ENCODE measurements at places on chromosomes 6 and 20.

DNA sequence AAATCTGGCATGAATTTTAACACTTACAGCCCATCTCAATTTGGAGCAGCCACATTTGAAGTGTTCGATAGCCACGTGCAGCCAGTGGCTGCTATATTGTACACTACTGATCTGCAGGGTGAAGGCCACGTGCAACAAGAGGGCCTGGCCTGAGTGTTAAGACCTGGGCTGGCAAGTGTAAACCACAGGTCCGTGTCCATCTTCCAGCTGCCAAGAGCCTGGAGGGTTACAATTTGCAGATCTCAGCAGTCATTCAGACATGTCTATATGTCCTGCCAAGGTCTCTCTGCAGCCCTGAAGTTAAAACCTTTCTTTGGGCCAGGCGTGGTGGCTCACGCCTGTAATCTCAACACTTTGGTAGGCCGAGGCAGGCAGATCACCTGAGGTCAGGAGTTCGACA lies 14.1 kb downstream of the SGK2 start:
- no peak for DNase-seq

GRCh38 chr20:3681931-3682781 lies at the start of gene ADAM33:
Gene ADAM33 (minus strand): TSS chr20:3682010. CDS start chr20:3682004, 6 bp downstream.
- no peak for DNase-seq

GRCh38 chr6:120826253-120826652 lies 508.0 kb downstream of the TBC1D32 start:
- no peak for DNase-seq

DNA sequence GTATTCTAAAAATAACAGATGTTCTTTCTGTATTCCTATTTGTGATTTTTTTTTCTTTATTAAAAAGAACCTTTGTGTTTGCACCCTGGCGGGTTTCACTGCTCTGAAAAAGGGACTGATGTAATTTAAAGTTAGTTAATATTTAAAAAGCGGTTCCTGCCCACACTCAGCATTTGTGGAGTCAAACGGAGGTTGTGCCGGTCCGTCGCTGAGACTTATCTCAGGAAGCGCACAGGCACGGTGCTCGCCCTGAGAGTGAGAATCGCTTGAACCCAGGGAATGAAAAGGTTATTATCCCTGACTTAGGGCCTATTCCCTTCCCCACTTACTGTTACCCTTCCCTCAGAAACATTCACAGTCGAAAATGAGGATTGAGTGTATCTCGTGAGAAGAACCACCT lies 366.7 kb downstream of the THBS2 start:
- no peak for DNase-seq

GRCh38 chr6:2688401-2689064 lies 62.2 kb downstream of the MYLK4 start:
- no peak for DNase-seq

- DNase-seq, result no peak
Measured at GRCh38 chr6:138349891-138350290, 27.8 kb upstream of the SMIM28 start.

DNA sequence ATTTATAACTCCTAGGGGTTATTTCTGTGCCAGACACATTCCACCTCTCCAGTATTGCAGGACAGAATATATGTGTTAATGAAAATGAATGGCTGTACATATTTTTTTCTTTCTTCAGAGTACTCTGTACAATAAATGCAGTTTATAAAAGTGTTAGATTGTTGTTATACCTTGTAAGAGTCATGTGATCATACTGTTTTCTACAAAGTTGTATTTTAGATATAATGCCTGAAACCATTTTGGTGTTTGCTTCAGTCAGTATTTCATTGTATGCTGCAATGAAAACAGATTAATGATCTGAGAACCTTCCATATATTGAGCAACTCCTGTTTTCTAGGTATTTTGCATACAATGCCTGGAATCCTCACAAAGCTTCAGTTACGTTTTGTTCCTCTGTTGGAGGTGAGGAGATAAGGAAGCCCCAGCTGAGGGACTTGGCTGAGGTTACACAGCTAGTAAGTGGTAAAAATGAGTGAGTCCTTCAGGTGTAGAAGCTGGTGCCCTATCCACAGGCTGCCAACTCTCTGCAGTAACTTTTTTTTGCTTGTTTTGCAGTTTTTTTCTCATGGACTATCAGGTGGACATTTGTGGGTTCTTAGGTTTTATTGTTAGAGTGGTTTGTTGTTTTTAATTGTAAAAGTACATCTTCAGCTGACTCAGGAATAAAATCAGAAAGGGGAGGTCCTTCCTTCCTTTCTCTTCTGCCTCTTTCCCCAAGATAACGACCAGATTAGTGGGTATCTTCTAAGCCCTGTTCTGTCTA lies 11.6 kb downstream of the PDCD2 start:
- DNase-seq, result no peak

GRCh38 chr6:144722925-144723324 lies 437.8 kb downstream of the UTRN start:
- no peak for DNase-seq

Measured in activated T-cell treated with anti-CD3 and anti-CD28 coated beads, Interleukin-2, amount 50 U/mL, for 24 hours (primary cell).